ENCODE measurements at places on chromosomes 4 and X.

DNA sequence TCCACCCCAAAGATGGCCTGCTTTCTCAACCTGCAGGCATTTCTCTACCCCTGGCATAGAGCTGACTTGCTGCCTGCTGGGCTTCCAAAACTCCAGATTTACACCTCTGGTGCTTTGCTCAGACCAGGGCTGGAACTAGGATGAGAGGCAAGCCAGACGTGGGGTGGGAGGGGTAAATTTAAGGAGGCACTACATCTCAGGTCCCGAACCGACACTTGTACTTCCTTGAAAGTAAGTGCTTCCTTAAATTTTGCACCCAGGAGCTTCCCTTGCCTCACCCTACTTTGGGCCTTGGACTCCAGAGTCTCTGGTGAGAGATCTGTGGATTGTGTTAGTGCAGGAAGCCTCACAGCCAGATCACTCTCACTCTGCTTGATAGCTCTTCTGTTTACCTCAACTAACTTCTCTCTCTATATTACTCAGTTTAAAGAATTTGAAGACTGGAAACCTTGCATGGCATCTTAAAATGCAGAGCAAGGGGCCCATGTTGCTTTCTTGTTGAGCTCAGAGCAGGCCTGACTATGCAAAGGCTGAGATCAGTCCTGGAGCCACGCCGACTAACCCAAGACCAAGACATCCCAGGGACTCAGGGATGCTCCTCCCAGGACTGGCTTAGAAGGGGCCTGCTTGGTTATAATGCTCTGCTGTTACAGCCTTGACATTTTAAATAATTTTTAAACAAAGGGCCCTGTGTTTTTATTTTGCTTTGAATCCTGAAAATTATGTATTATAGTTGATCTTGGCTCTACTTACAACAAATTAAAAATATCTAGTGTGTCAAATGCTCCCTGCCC, 145.0 kb upstream of the LEF1 start:
- DNase-seq = no peak

DNA sequence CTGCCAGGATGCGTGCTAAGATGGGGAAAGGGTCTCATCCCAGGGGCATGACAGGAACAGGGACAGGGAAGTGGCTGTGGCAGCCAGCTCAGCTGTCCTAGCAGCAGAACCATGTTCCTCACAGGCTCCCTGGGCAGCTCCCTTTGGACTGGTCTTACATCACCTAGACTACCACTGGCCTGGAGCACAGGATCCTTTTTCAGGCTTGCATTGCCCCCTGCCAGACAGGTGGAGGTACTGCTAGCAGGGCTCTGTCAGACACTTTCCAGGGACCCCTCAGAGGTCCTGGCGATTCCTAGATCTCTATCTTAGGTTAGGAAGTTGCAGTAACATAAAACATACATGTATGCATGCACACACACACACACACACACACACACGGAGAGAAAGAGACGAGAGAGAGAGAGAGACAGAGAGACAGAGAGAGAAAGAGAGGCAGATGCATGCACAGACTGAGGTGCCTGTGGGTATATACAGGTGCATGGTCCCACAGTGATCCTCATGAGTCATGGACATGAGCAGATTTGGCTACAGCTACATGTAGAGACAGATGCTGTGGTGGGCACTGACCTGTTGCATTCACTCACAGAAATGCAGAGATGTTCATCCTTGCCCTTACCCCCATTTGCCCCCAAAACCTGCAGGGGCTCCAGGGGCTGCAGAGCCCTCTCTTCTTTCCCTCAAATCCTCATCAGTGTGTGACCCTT, 63.6 kb downstream of the STARD8 start:
- DNase-seq = peak; percentile 2

DNA sequence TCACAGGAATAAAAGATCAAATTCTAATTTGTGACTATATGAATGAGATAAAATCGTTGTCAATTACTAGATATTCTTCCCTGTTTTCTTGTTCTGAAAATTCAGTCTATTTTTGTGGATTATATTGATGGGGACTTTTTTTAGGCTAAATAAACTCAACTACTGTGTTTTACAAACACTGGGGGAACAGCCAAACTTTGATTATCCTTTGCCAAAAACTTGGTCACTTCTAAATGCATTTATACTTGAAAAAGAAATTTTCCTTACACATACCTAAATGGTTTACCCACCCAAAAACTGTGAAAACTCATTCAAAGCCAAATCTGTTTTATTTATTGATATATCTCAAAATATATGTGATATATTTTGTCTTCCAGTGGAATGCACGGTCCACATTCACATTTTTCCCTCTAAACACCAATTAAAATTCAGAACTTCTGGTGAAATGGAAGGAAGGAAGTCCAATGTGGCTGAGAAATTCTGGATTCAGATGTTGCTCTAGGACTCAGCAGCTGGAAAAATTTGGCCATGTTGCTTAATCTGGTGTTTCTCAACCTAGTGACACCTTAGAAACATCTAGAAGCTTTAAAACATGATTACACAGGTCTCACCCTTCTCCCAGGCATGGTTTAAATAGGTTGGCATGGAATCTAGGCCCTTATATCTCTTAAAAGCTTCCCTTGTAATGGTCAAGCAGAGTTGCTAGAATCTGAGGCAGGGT, 28.6 kb upstream of the ARHGAP24 start:
- no peak for DNase-seq

DNA sequence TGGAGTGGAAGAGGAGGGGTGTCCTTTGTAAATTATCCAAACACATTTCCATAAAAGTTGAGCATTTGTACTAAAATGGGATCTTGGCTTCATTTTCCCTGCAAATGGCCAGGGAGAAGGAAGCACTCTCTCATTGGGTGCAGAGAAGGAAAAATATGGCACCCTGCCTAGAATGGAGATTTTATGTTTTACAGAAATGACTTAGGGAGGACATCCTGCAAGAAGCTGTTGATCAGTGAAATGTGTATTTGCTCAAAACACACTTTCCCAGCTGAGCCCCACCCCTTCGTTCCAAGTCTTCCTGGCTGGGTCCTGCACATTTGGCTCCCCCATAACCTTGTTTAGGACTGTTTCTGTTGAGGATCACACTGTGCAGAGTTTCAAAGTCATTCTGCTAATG, 213.5 kb upstream of the TAPT1 start:
- DNase-seq = no peak

DNA sequence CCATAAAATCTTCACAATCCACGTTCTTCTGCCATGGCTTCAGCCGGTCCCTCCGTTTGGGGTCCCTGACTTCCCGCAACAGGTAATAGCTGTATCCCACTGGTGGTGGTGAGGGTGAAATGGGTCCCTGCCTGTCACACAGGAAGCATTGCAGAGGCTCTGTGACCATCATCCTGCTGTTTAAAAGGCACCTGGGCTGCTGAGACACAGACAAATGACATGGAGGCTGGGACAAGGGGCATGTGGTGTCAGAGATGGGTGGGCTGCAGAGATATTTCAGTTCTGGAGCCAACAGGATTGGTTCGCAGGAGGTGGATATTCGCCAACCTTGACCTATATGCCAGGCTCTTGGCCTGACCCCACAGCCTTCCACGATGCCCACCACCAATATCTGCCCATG, 82.1 kb downstream of the JAKMIP1 start:
- no peak for DNase-seq

- DNase-seq = peak; percentile 11
These were observed 44.8 kb downstream of the PPP2R2C start for GRCh38 chr4:6427439-6428090.

- no peak for DNase-seq
These were observed 33.2 kb downstream of the LRPAP1 start for GRCh38 chr4:3498901-3499510.

GRCh38 chr4:2913168-2913567, 50.0 kb downstream of the NOP14 start:
- no peak for DNase-seq

DNA sequence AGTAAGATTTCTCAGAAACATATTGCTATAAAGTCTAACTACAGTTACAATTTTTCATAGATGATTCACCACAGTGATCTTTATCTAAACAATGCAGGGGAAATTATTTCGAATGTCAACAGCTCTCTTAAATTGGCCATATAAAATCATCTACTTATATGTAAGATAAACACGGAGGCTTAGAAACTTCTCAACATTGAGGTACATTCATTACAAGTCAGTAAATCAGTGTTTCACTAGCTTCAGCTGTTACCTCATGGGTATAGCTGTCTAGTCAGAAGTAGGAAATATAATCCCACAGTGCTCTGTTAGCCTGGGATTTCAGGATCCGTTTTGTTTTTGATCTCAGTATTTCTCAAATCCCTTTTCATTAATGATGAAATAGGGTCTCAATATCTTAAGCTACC, 43.2 kb downstream of the PCDH7 start:
- no peak for DNase-seq

GRCh38 chr4:105343146-105343931, 130.5 kb downstream of the PPA2 start:
- DNase-seq = no peak

GRCh38 chr4:147853706-147854105, 121.8 kb downstream of the ARHGAP10 start:
- DNase-seq = no peak

- DNase-seq = no peak
These were observed 203.3 kb upstream of the HS3ST1 start for GRCh38 chr4:11632025-11632424.

GRCh38 chr4:138522366-138522765, 280.2 kb upstream of the SLC7A11 start:
- no peak for DNase-seq

- DNase-seq = no peak
These were observed 8.8 kb downstream of the HTT-AS start for GRCh38 chr4:3065551-3065950.

DNA sequence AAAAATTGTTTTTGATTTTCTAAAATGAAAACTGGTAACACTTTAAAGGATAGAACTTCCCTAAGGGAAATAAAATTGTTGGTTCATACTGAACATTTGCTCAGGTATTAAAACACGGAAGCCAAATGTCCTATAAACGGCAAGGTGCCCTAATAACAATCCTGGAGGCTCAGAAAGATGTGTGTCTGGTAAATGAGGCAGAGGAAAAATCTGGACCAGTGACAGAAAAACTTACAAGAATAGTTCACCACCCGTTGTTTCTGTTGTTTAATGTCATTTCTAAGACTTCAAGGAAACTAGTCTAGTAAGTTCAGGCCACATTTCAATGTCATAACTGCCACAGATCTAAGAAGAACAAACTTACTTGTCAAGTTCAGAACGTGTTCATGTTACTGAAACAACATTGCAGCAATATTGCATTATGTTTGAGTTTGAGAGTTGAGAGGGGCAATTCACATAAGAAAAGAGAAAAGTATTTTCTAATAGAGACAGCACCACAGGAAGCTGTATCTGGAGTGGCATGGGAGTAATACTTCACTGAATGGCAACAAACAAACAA, 476.6 kb downstream of the GRXCR1 start:
- DNase-seq = no peak

DNA sequence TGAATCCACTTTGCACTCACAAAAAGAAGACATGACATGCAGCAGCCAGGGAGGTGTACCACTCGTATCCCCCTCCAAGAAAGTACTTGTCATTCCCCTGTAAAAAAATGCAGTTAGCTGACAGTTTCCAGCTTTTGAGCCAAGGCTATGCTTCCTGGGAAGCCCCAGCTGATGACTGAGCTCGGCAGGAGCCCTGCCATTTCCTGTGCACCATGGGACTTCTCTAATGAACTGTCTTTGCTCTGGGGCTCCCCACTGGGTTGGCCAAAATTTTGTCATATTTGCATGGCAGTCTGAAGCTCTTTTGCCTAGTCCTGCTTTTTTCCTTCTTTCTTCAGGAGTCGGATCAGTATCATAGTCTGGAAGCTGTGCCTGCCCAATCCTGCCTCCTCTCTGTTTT, 104.5 kb upstream of the MAOA start:
- no peak for DNase-seq

GRCh38 chr4:35238793-35239192, 1005.5 kb downstream of the ARAP2 start:
- DNase-seq = no peak

GRCh38 chrX:55210931-55211677, 9.0 kb upstream of the PAGE5 start:
- DNase-seq = no peak

GRCh38 chrX:73647212-73647611, 84.2 kb downstream of the CHIC1 start:
- no peak for DNase-seq

GRCh38 chr4:171919314-171919713, 106.1 kb downstream of the GALNTL6 start:
- DNase-seq = no peak

DNA sequence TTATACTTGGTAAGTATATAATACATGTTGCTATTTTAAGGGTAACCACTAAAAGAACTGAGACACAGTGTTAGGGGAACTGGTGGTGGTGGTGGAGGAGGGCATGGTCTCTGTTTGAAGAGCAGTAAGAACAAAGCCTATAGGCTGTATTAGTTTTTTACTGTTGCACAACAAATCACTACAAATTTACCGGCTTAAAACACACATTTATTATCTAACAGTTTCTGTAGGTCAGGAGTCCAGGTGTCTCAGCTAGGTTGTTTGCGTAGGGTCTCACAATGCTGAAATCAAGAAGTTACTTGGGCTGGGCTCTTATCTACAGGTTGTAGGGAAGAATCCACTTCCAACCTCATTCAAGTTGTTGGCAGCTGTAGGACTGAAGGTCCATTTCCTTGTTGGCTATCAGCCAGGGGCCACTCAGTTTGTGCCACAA, 52.6 kb downstream of the CASK start:
- no peak for DNase-seq

- DNase-seq = no peak
These were observed 61.6 kb upstream of the PRPS1 start for GRCh38 chrX:107566604-107567262.

GRCh38 chr4:6456450-6456849, 16.0 kb downstream of the PPP2R2C start:
- no peak for DNase-seq

GRCh38 chrX:15311119-15311518, 4.3 kb downstream of the ASB11 start:
- DNase-seq = no peak

- no peak for DNase-seq
These were observed 416.7 kb upstream of the TEX13C start for GRCh38 chrX:124902953-124903352.

GRCh38 chr4:181989071-181989470, 254.1 kb upstream of the TENM3 start:
- no peak for DNase-seq

- no peak for DNase-seq
These were observed 508.7 kb upstream of the FMR1 start for GRCh38 chrX:147403040-147403439.

DNA sequence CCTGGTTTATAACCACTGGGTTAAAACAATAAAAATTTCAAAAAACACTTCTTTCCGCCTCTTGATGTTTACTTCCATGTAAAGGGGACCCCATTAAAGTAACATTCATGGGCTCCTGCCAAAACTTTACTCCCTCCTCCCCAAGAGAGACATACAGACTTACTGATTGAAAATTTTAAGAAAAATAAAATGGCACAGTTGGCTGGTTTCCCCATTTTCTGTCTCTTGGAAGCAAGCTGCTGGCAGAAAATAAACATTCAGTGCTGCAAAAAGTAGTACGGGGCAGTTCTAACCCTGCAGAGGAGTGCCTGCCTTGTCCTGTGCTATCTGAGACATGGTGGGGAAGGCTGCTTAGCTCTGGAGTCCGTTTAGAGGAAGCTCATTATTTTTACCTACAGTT, 187.3 kb upstream of the INTU start:
- no peak for DNase-seq

- DNase-seq = no peak
These were observed 175.4 kb upstream of the TENM3 start for GRCh38 chr4:182067828-182068227.
